ENCODE measurements at places on chromosomes 12 and 14.

DNA sequence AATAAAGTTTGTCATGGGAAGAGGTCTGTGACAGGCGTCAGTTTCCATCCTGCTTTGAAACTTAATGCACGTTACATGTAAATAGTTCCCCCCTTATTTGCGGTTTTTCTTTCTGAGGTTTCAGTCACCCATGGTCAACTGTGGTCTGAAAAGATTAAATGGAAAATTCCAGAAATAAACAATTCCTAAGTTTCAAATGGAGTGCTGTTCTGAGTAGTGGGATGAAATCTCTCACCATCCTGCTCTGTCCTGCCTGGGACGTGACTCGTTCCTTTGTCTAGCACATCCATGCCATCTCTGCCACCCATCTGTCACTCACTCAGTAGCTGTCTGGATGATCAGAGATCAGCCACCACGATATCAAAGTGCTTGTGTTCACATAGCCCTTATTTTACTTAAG is 51.3 kb upstream of the DICER1 start:
- DNase-seq, result no peak

DNA sequence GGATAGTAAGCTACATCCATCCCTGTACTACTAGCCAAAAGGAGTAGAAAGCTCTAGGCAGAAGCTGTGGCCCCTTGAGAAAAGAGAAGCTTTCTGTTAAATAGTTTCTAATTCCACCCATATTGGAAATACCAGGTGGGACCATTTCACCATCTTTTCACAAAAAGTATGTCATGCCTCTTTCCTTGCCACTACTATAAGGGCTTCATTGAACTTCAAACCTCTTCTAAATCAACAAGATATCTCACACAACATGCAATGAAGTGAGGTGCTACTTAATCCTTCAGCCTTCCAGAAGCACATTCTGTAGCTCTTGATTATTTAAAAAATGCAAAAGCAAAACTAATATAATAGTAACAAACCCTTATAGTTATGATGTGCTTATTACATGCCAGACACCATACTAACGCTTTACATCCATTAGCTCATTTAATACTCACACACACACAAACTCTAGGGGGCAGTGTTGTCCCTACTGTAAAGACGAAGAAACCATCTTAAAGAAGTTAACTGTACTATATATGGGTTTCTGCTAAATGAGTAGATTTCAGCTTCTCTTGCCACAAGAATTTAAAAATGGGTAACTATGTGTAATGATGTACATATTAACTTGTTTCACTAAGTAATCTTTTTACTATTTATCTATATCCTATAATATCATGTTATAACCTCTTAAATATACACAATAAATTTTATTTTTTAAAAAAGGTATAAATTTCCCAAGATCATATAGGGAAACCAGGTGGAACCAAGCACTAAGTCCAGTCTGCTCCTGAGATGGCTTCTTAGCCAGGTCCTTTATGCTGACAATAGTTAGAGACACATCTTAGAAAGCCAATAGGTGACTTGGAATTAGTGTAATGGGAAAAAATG is 124.4 kb downstream of the RPS29 start:
- peak; percentile 82 for DNase-seq

GRCh38 chr12:3091038-3091319 is 13.8 kb downstream of the TSPAN9 start:
- DNase-seq, result no peak

GRCh38 chr12:105740970-105741725 is 397.6 kb downstream of the NUAK1 start:
- DNase-seq, result no peak

GRCh38 chr12:75721796-75722195 is 210.4 kb upstream of the KRR1 start:
- no peak for DNase-seq

- no peak for DNase-seq
Measured at GRCh38 chr12:138898-139534, 72.4 kb downstream of the IQSEC3 start.

GRCh38 chr12:124397807-124398577 is 103.1 kb downstream of the RFLNA start:
- no peak for DNase-seq

- DNase-seq, result no peak
Measured at GRCh38 chr12:29730481-29730880, 53.3 kb downstream of the TMTC1 start.

GRCh38 chr12:124923905-124924734 is 9.7 kb upstream of the UBC start:
- no peak for DNase-seq

GRCh38 chr12:32270818-32271710 is 128.3 kb upstream of the FGD4 start:
- DNase-seq, result no peak

GRCh38 chr14:98233656-98234055 is 1038.3 kb downstream of the BCL11B start:
- DNase-seq, result no peak

DNA sequence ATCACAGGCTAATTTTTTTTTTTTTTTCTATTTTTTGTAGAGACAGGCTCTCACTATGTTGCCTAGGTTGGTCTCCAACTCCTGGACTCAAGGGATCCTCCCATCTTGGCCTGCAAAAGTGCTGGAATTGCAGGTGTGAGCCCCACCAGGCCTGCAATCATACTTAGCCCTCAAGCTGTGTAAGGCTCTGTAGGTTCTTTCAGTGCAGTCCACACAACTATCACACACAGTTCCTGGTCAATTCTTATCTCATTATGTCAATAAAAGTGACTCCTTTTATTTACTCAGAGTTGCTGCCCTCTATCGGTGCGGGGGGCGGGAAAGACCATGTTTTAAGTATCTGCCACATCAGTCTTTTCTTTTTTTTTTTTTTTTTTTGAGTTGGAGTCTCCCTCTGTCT is 29.0 kb downstream of the SLC2A3 start:
- DNase-seq, result no peak

GRCh38 chr12:120737557-120738251 is 12.1 kb downstream of the ACADS start:
- DNase-seq, result no peak

DNA sequence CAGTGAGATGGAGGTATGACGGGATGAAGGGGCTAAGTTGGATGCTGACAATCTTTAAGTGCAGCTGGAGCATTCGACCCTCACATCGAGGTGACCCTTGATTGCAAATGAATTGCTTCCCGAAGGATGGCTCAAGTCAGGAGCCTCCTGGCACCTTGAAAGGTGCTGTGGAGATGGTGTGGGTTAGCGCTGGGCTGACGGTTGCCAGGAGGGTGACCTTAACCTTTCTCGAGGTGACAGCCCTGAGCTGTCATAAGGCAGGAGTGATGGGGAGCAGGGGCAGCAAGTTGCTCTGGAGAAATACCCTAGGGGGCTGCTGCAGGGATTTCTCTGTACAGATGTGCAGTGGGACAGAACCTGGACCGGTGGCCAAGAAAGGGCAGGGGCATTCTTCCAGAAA is 122.8 kb downstream of the CRACR2A start:
- DNase-seq, result no peak

DNA sequence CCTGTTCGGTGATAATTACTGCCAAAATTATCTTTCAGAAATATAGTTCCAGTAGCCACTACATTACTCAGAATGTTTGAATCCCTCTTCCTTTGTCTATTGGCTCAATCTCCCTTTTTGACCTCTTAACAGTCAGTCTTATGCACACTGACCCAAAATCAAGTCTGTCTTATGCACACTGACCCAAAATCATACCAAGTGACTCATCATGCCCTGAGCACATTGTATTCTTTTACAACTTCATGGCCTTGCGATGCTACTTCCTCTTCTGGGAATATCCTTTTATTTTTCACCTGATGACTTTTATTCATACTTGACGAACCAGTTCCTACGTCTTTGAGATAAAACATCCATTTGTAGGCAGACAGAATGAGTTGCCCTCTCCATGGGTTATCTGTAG is 182.3 kb downstream of the NPAS3 start:
- no peak for DNase-seq

DNA sequence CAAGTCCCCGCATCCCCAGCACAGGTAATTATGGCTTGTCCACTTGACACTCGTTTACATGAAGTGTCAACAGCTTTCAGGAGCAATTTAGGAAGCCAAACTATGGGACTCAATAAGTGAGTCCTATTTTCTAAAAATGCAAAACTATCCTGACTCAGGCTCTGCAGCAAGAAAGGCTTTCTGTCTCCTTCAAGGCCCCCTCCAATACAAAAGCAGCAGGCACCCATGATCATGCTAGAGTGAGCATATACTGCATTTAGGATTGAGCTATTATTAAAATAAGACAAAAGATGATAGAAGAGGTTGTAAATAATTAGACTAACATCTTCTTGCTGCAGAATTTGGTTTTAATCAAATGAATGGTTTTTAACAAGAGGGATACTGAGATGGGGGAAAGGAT is 3.2 kb downstream of the SIX6 start:
- no peak for DNase-seq

- peak; percentile 79 for DNase-seq
Measured at GRCh38 chr14:61461808-61462275, 140.5 kb downstream of the PRKCH start.

DNA sequence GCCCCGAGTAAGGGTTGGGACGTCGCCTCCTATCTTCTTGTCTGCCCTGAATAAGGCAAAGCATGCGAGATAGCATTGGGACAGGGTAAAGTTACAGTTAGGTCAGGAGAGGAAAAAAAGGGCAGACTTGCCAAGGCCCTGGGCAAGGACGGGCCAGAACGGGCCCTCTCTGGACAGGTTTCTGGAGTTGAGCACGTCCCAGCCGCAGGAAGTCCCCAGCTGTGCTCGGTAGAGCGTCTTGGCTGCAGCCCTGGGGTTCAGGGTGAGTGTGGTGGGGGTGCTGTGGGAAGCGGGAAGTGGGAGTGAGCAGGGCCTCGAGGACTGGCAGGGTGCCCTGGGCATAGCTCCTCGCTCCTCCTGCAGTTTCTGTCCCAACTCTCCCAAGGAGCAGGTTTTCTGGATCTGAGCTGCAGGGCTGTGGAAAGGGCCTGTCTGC is 5.4 kb downstream of the RPS6KL1 start:
- no peak for DNase-seq

DNA sequence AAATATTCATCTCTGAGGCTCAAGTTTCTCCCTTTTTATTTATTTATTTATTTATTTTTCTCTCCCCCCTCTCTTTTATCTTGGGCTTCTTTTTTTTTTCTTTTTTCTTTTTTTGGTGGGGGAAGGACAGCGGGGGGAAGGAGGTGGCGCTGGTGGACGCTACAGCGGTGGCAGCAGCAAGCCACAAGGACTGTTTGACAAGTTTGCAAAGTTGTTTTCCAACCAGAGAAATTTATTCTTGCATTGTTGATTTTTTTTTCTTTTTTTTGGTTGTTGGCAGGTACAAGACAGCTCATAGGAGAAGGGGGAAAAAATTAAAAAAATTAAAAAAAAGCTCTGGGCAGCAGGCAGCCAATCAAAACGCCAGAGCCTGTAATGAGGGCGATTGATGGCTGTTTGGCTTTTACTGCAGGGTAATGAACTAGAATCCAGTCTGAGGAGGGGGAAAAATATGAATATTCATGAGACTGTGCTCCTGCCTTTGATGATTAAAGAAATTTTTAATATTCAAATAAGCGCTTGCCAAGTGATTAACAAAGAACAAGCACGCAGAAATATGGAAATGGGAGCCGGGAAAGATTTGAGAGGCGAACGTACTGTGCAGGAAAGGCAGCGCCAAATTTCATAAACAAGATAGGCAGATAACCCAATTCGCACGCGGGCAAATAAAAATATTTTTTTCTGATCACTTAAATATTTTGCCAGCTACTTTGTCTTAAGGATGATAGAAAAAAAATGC is 36.2 kb downstream of the BCL11B start:
- no peak for DNase-seq

- DNase-seq, result no peak
Measured at GRCh38 chr14:56874375-56874774, 64.1 kb upstream of the OTX2 start.

DNA sequence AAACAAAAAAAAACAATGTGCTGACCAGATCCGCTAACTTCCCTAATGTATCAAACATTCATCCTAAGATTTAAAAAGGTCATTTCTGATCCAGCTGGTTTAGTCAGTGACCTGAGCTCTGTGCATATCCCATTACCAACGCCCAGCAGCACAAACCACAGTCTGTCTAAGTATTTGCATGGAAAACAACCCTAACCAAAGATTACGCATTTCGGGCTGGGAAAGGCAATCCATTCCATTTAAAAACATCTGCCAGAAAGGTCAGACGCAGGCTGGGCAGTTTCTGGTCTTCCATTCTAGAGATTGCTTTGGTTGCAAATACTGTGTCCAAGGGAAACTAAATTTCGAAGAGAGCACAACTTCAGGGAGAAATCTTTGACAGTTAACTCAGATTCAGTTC is 234.9 kb downstream of the FLRT2 start:
- DNase-seq, result no peak

- DNase-seq, result no peak
Measured at GRCh38 chr14:34103176-34103575, 152.3 kb upstream of the EGLN3 start.

GRCh38 chr14:93778856-93779629 is 9.2 kb downstream of the PRIMA1 start:
- DNase-seq, result no peak

GRCh38 chr12:55957106-55957859 is 8.6 kb downstream of the PMEL start:
- DNase-seq, result no peak

DNA sequence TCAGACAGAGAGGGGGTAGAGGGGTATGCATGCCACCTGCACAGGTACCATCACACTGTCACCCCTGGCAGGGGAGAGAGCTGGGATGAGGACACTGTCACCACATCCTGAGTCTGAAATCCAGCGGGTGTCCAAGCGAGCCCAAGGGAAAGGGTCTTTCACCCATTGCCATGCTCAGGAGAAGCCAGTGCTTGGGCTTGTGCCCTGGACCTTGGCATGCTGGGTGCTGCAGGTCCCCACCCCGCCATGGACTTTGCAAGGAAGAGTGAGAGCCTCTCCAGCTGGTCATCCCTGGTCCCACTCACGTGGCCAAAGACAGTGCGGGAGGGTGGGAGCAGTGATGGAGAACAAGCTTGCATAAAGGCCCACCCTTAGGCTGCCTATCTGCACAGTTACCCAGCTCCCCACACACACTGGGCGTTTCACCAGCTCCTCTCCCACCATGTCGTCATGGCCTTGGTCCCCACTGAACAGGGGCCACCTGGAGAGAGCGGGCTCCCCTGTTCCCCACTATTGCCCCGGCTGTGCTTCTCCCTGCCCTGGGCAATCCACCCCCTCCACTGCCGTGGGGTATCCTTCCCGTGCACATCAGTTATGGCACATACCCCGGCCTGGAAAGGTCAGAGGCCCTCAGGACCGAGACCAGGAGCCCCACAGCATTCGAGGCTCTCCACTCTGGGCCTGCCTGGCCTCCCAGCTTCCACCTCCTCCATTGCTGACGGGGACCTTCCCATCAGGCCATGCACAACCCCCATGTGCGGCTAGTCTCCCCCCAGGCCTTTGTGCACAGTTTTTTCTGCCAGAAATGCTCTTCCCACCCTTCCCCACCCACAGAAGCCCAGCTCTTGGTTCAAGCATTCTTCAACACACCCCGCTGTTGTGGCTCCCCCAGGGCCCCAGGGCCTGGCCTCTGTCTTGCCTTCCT is 58.6 kb upstream of the BCL11B start:
- DNase-seq, result no peak

All from CD4-positive, alpha-beta T cell treated with Interleukin-2 at 100 ng/mL for 4 hours (primary cell).